T-cell (primary cell): ENCODE measurements at places on chromosomes 1 and 21. TPM values are rescaled to one million over a fixed set of nuclear protein-coding genes. Genes with fewer than 3 reads are reported as not detected.

Gene SLC35D1
- 15.2 TPM for total RNA-seq

Gene TNNT2
- total RNA-seq = not detected

Gene THAP3
- 12.8 TPM for total RNA-seq

Gene SPRR3
- total RNA-seq = not detected

Gene YRDC
- total RNA-seq = 16.0 TPM

Gene HMCN1
- total RNA-seq = 0.05 TPM
